Stimulated activated CD4-positive, alpha-beta T cell treated with anti-CD3 and anti-CD28 coated beads, Interleukin-12 subunit alpha, Interleukin-12 subunit beta, amount 100 ng/mL, for 24 hours (primary cell): ENCODE measurements at places on chromosomes 6 and 20.
A peak's percentile ranks its signal among the peaks of the same experiment; 100 is the strongest.

DNA sequence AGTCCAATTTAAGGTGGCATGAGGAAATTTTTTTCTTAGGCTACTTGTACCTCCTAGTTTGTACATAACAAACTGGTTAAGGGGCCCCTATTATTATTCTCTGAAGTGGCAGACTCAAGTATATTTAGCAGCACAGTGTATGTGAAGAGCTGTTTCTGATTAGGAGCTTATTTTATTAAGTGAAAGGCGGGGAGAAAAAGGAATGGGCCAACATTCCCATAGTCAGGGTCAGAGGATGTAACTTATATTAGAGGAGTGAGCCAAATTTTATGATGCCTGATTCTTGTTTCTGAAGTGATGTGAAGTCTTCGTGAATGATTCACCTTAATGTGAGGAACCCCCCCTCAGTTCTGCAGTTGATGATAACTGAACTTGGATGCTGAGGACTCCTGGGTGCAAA, 2.8 kb downstream of the HECA start:
- DNase-seq: no peak

DNA sequence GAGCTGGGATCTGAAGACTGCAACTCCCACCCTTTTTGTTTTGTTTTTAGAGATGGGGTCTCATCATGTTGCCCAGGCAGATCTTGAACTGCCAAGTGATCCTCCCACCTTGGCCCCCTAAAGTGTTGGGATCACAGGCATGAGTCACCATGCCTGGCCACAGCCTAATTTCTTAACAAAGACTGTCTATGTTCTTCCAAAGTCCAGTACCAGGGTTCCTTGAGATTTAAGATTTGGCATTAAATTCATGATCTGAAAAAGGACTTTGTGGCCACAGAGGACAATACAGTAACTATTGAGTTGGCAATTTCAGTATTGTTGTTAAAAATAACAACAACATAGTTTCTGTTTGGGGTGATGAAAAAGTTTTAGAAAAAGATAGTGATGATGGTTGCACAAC, 28.7 kb upstream of the BEND3 start:
- DNase-seq: no peak

GRCh38 chr6:31007694-31008093, 2.6 kb upstream of the MUC22 start:
- DNase-seq: no peak

DNA sequence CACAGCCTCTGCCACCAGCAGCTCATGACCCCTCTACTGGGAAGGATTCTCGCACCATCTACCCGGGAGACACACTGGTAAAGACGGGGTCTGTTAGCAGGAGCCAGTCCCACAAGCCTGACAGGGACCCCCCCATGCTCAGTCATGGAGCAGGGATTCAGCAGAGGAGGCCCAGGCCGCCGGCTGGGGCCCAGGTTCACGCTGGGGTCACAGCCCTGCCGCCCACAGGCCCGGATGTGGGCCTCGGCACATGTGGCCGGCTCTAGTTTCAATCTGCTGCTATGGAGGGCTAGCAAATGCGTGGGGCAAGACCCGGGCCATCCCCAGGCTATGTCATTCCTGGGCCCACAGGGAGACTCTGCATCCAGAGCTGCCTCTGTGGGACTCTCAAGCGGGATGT, 25.1 kb downstream of the PXDC1 start:
- DNase-seq: no peak

DNA sequence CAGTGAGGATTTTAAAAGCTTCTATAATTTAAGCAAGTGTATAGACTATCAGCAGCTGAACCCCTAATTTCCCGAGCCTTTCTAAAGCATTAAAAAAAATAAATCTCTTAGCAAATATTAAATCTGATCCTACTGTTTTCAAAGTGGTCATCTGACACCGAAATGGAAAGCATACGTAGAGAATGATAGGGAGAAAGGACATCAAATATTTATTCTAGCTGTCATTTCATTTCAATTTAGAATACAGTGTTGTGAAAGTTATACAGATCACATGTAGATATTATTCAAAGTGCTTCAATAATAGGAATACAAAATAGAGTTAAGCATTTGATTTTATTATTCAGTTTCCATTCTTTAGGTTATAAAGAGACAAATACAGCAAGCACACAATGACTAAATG, 61.9 kb upstream of the PKIB start:
- DNase-seq: no peak

DNA sequence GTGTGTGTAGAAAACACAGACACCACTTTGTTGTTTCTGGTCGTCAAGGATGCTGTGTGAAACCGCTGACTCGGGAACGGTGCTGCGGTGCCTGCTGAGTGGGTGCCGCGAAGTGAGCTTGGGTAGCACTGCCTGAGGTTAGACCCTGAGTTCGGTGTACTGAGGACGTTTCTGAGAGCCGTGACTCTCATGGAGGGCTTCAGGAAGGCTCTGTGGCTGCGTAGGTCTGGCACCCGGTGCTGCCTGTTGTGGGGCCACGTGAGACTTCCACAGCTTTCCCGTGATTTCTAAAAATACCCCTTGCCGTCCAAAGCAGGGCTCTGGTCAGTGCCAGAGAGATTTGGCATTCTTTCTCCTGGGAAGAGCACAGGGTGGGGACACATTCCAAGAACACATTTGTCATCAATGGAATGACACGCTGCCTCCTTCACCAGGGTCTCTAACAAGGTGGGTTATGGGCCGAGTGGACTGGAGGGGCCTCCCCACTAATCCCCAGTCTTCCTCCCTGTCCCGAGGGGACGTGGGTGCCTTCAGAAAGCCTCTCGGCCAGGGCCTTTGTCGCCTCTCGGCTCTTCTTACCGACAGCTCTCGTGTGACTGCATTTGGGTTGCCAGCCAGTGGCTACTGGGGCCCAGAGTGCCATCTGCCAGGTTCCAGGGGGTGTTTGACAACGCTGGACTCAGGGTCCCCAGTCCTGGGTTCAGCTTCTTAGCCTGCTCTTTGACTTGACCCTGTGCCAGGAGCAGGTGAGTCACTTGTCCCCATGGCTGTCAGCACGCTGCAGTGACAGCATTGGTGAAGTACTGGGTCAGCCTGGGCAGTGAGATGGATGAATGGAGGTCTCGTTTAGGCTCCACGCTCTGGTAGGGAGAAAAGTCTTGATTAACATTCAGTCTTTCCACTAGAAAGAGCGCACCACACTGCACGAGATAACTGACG, 62.2 kb downstream of the SYNJ2 start:
- no peak for DNase-seq

DNA sequence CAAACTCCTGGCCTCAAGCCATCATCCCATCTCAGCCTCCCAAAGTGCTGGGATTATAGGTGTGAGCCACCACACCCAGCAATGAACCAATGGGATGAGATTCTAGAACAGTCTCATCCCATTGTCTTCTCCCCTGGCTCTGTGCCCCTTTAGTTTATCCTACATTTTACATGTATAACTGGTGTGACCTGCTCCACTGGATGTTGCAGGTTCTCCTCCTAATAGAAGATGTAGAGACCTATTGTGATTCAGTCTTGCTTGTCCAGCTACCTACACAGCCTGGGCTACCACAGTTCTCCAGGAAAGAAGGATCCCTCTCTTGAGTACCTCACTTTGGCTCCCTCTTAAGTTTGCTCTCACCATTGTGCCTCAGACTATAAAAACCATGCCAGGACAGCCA, 2.0 kb upstream of the FKBPL start:
- DNase-seq: no peak

DNA sequence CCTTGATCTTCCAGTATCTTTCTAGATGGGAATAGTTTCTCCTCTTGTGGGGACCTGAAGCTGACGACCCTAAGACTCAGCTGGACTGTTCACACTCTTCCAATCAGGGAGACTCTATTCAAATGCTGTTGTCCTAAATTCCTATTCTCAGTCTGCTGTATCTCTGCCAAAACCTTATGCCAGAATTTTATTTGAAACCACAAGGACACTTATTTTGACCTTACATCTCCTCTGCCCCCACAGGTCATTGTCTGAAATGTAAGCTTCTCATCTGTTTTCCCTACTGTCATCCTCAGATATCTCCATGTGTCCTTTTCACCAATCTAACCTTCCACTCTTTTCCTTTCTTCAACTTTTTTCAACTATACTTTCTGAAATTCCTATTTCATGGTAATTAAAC, 289.5 kb upstream of the SGK1 start:
- no peak for DNase-seq

- no peak for DNase-seq
Observed at GRCh38 chr6:42338744-42339222, 112.9 kb downstream of the TRERF1 start.

GRCh38 chr20:2616634-2617033, 35.8 kb upstream of the NOP56 start:
- DNase-seq: no peak

GRCh38 chr20:50921803-50922501, 9.3 kb downstream of the ADNP start:
- no peak for DNase-seq

DNA sequence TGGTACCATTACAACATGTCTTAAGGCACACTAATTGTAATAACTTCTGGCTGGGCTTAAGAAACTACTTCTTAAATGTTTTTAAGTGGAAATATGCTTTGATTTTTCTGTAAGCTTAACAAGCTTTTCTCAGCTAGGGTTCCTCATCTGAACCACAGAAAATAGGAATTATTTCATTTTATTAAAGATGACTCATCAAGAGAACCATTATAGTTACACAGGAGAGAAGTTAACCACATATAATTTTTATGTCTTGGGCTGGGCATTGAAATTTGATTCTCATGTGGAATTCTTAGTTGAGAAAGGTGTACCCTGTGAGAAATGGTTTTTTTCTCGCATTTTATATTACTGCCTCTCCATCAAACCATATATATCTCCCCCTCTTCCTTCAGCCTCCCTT, 75.1 kb downstream of the QKI start:
- DNase-seq: no peak

DNA sequence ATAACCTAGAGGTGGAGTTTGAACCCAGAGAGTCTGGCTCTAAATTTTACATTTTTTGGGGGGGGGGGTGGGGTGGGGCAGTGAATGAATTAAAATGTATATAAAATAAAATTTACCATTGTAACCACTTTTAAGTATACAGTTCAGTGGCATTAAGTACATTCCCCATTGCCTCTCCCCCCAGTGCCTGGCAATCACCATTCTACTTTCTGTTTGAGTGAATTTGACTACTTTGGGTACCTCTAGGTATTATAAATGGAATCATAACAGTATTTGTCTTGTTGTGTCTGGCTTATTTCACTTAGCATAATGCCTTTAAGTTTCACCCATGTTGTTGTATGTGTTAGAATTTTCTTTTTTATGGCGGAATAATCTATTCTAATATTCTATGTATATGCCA, 2.7 kb downstream of the FAM110A start:
- no peak for DNase-seq

- DNase-seq: peak; percentile 60
Observed at GRCh38 chr6:142566628-142567396, 265.0 kb downstream of the ADGRG6 start.

- DNase-seq: no peak
Observed at GRCh38 chr6:1586256-1586655, 23.5 kb upstream of the FOXC1 start.

DNA sequence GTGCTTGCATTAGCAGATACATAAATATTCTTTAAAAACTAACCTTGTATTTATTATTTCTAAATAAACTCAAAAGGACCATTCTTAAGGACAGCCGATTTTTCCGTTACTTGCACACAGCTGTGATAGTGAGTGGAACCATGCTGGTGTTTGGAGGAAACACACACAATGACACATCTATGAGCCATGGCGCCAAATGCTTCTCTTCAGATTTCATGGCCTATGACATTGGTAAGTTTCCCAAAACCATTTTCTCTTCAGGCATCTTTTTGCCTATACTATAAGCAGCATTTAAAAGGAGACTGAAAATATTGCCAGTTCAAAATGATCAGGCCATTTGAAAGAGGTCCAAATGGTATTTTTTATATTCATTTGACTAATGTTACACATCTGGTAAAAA, 92.3 kb downstream of the ATRN start:
- DNase-seq: no peak

DNA sequence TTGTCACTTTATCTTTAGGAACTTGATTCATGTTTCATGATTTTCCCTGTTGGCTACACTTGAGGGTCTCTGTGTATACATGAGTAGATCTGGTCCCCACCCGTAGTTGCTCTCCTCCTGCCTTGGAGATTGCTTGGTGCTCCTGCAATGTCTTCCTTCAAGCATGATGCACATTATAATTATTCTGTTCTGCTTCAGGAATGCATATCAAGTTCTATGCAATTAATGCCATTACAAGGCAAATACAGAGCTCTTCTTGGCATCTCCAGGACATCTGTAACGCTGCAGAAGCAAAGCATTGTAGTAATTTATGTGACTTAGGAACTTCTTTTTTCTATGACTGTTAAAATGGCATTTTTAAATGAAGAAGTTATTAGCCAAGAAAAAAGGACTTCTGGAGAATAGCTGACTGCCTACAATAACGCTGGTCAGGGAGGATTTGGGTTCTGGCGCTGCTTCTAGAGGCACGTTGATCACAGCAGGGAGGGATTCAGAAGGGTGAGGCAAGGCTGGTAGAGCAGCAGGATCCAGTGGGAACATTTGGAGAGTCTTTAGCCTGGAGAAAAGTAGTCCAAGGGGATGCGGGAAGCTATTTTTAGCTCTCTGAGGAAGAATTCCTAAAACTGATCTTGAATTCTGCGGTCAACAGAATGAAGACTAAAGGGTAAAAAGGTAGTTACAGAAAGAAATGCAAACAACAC, 203.6 kb downstream of the PLCB1 start:
- DNase-seq: no peak

DNA sequence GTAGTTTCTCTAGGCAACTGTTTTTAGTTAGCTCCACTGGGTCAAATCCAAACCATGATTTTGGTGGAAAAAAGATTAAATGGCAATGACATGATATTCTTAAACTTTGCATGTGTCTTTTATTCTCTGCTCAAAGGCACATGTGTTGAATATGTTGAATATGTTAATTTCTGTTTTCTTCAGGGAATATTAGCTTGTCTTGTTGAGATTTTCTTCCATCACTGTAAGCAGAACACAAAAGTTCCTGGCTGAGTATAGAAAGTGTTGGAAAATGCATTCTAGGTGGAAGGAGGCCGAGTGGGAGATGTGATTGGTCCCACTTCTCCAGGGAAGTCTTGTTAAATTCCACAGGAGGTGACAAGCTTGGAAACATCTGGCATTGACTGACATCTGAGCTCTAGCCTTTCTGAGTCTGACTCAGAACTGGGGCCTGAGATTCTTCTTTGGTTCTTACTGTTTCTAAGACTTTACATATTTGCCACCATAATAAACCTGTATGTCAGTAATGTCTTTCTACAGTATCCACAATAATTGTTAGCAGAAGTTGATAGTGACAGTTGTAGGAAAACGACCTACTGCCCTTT, 81.1 kb downstream of the LAMA4 start:
- DNase-seq: no peak

DNA sequence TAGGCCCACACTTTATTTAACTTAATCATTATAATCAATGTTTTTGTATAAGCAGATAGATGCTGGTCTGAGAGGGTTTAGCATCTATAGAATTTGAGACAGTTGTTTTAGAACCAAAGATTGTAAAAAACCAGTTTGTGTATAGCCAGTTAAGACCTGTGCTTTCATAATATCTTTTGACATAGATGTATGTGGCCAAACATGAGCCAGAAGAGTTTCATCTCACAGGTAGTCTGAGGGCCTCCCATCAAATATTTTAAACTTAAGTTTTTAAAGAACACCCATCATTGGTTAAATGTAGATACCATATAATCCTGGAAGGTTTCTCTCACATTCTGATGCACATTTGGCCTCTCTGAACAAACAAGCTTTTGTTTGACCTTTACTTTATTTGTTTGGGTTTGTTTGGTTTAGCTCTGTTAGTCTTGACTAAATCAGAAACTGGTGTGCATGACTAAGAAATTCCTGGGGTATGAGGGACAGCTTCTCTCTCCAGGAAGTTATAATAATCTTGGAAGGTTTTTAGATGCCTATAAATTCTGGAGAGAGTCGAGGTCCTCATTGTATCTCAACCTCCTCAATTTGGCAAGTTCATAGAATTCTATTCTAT, 58.0 kb upstream of the TMEM200A start:
- no peak for DNase-seq
